A549 treated with Hydrocortisone at 1 μM for 4 hours (cell line): ENCODE measurements at places on chromosomes 13 and 19. TPM values are rescaled to one million over a fixed set of nuclear protein-coding genes. Genes with fewer than 3 reads are reported as not detected.

The ELAVL3 gene
- 0.07 to 0.38 TPM (median 0.22 TPM) in 5 replicates for total RNA-seq

The NHLRC3 gene
- total RNA-seq = 4.3 to 6.8 TPM (median 5.4 TPM) in 5 replicates

The DNAJC15 gene
- 0.14 to 0.47 TPM (median 0.18 TPM) in 5 replicates for total RNA-seq

The GSX1 gene
- total RNA-seq = not detected in 5 replicates

The ZNF382 gene
- total RNA-seq = 0.06 to 0.29 TPM (median 0.07 TPM) in 3 of 5 replicates, not detected in the others

The UGGT2 gene
- 7.3 to 10.9 TPM (median 9.4 TPM) in 5 replicates for total RNA-seq
